ENCODE measurements at places on chromosomes 4 and X.

- DNase-seq = peak; percentile 34
Observed at GRCh38 chrX:2707334-2707760, 16.3 kb downstream of the CD99 start.

DNA sequence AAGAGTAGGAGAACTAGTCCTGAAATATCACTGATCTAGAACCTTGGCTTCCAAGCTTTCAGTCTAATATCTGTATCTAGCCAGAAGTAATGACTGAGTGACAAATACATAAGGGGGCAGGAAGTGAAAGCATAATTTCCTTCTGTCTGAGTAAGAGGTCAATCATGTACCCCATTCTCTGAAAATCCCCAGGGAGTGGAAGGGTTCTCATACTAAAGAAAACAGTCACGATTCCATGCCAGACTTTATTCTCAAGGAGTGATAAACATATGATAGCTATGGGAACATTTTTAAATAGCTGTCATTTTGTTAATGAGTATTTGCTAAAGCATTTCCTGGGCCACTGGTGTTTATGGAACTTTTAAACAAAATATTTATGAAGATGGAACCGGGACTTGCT is 308.5 kb downstream of the ARHGAP24 start:
- no peak for DNase-seq

GRCh38 chr4:109729718-109730618 is at the start of gene PLA2G12A:
TSS of gene PLA2G12A (minus strand) at chr4:109730070. CDS start at chr4:109729809, 261 bp downstream.
- DNase-seq = peak; percentile 46

GRCh38 chrX:151974336-151975227 is at the start of gene GABRE:
TSS of gene GABRE (minus strand) at chrX:151974676. CDS start at chrX:151974625, 51 bp downstream.
- peak; percentile 68 for DNase-seq

- peak; percentile 5 for DNase-seq
Observed at GRCh38 chr4:1608821-1609500, 75.2 kb downstream of the FAM53A start.

DNA sequence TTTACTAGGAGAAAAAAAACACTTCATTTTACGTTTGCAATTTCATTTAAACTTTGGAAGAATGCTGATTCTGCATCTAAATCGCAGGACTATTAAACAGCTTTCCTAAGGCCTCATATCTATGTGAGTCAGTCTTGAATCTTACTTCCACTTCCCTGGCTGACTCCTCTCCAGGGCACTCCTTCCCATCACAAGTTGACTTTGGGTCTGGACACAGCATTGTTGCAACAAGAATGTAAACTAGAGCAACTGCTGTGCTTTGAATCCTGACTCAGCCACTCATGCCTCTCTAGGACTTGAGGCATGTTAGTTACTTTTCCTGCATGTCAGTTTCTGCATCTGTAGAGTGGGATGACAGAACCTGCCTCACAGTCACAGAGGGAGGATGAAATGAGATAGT is 413.8 kb downstream of the FAT4 start:
- no peak for DNase-seq

- DNase-seq = no peak
Observed at GRCh38 chr4:135277068-135277979, 1075.7 kb upstream of the PABPC4L start.

DNA sequence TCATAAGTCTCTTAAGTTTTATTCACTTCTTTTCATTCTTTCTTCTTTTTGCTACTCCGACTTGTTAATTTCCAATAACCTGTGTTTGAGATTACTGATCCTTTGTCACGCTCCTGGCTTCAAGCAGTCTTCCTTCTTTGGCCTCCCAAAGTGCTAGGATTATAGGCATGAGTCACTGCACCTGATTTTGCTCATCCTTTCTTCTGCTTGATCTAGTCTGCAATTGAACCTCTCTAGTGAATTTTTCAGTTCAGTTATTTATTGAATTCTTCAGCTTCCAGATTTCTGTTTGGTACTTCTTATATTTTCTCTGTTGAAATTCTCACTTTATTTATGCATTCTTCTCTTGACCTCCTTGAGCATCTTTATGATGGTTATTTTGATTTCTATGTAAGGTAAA is 38.6 kb upstream of the SYTL5 start:
- no peak for DNase-seq

DNA sequence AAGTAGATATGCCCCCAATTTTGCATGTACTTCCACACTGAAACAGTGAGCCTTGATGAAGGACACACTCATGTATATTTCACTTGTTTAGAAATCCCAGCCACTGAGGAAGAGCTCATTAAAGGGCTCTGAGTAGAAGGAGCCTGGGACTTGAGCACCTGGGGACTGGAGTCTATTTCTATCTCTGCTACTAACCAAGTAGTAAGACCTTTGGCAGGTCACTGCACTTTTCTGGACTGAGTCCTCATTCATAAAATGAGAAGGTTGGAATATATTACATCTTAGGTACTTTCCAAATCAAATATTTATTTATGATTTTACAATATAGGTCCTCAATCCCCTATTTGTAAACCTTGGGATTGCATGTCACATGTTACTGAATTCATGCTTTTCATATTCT is 78.2 kb upstream of the C4orf54 start:
- no peak for DNase-seq

DNA sequence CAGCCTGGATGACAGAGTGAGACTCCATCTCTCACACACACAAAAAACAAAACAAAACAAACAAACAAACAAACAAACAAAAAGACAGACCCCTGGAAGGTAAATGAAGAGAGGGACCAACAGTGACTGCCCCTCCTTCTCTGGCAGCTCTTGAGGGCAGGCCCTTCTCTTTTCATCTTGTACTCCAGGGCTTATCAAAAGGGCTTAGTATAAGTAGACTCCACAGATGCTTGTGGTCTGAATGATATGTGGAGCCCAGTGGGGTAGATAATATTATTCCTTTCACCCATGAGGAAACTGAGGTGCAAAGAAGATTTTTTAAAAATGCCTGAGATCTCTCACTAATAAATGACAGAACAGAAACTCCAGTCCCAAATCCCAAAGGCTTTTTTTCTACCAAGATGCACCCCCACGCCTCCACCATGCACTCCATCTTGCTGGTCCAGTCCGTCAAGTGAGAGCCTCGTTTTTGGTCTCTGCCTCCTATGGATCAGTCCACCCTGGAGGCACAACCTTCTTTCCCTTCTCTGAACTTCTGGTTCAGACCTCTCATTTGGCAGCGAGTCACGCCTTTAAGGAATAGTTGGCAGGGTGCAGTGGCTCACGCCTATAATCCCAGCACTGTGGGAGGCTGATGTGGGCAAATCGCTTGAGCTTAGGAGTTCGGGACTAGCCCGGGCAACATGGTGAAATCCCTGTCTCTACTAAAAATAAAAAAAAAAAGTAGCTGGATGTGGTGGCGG is 17.0 kb upstream of the CHRNA9 start:
- no peak for DNase-seq

GRCh38 chrX:24426921-24427746 is 38.0 kb upstream of the PDK3 start:
- no peak for DNase-seq

DNA sequence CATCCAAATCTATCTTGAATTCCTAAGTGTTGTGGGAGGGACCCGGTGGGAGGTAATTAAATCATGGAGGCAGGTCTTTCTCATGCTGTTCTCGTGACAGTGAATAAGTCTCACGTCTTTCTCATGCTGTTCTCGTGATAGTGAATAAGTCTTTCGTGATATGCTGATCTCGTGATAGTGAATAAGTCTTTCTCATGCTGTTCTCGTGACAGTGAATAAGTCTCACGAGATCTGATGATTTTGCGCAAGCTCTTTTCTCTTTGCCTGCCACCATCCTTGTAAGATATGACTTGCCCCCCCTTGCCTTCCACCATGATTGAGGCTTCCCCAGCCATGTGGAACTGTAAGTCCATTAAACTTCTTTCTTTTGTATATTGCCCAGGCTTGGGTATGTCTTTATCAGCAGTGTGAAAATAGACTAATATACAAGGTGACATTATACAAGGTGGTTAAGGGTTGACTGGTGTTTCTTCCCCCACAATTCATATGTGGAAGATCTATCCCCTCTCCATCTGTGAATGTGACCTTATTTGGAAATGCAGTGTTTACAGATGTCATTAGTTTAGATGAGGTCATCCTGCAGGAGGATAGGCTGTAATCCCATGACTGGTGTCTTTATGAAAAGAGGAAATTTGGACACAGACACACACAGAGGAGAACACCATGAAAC is 27.6 kb downstream of the ARSD start:
- DNase-seq = no peak

DNA sequence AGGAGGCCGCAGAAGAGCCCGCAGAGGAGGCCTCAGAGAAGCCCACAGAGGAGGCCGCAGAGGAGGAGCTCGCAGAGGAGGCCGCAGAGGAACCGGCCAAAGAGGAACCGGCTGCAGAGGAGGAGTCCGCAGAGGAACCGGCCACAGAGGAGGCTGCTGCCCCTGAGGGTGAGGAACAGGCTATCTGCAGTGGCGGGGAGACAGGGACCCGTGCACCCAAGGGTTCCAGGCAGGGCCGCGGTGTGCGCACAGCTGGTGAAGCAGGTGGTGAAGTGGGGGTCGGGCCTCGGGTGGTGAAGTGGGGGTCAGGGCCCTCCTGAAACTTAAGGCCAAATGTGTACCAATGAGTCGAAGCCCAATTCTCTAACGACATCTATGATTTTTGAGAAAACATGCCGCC is 1.1 kb downstream of the CT47C1 start:
- no peak for DNase-seq

- DNase-seq = no peak
Observed at GRCh38 chr4:84622959-84623358, 40.0 kb downstream of the CDS1 start.

- DNase-seq = no peak
Observed at GRCh38 chr4:176323511-176324160, 3.9 kb downstream of the SPCS3 start.

- peak; percentile 5 for DNase-seq
Observed at GRCh38 chr4:21470535-21470934, 478.0 kb downstream of the KCNIP4 start.

DNA sequence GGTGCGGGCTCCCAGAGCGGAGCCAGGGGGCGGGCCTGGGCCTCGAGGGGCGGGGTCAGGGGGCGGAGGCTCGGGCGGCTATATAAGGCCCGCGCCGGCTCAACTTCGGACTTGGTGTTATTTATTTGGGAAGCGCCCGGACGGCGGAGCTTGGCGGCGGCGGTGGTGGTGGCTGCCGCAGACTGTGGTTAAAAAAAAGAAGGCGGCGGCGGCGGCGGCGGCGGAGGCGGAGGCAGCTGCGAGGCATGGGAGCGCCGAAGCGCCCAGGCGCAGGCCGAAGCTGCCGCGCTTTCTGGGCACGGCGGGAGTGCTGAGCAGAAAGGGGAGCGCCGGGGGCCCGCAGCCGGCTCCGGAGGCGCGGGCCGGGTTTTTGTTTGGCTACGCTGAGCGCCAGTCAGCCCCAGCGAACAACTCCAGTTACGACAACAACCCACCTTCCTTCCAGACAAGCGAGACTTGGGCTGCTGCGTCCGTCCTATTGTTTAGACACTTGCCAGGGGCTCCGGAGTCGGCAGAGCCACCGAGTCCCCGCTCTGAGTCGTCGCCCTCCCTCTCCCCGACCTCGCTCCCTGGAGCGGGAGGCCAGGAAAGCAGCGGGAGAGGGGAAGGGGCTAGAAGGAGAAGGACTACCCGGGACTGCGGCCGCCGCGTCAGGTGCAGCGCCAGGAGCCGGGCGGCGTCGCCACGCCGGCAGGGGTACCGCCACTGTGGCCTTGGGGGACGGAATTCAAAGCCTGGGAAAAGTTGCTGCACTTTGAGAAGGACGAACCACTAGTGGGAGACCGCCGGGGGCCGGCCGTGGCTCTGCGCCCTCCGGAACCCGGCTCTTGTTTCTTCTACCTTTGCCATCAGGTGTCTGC is at the start of gene SLIT2:
Gene SLIT2 (plus strand): TSS at position 110 of the 860 bp plus-strand sequence. CDS start 1,911 bp downstream, outside the sequence.
- DNase-seq = peak; percentile 75

DNA sequence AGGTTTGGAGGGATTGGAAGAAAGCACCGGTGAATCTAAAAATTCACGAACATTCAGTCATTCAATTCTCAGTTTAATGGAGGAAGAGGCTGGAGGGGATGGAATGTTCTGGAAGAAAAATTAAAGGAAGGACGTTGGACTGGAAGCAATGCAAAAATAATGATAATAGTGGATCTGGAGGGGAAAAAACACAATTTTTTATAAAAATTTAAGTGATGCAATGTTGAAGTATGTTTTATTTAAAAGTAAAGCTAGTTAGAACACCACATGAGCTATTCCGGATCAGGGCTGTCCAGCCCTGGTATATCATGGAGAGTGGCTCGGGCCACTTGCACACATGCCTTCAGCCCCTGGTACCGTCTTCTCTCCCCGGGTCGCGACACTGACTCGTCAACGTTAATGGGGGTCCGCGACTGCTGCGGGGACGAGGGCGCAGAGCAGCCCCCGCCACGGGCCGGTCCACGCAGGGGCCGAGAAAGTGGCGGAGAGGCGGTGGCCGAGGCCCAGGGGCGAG is 204.6 kb downstream of the TENM3 start:
- no peak for DNase-seq

- DNase-seq = no peak
Observed at GRCh38 chr4:123236606-123237005, 160.0 kb upstream of the SPRY1 start.

- DNase-seq = no peak
Observed at GRCh38 chrX:27600686-27601085, 10.5 kb downstream of the DCAF8L2 start.

DNA sequence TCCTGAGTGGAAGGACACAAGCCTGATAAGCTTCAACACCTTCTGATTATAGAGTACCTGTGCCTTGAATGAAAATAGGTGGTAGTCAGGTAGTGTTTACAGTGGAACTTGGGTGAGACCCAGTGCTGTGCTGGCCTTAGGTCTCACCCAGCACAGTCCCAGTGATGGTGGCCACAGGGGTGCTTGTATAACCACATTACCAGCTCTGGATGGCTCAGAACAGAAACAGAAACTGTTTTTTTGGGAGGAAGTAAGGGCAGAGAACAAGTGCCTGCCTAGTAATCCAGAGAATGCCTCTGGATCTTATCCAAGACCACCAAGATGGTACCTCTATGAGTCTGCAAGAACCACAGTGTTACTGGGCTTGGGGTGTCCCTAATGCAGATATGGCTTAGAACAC is 171.5 kb upstream of the DIPK2B start:
- no peak for DNase-seq

- DNase-seq = no peak
Observed at GRCh38 chr4:124432500-124432899, 280.0 kb downstream of the ANKRD50 start.

GRCh38 chr4:73527196-73527595 is 45.7 kb downstream of the AFM start:
- no peak for DNase-seq

GRCh38 chrX:39859991-39860861 is 237.5 kb downstream of the BCOR start:
- DNase-seq = no peak

DNA sequence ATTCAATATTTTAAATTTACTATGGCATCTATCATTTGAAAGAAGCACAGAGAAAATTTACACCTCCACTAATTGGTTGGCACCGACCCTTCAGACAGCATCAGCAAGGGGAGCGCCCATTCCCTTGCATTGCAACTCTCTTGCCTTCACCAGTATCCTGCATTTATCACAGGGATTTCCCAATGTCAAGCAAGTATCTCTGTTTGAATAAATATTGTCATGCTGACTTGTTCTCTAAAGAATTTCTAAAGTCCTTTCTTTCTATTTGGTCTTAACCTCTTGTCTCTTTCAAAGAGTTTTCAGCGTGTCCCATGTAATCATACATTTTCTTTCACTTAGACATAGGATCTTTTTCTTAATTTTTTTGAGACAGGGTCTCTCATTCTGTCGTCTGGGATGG is 10.4 kb downstream of the DCTD start:
- no peak for DNase-seq

All from heart right ventricle (tissue), 16 donors.